NCI-H1105 (cell line): ENCODE measurements at places on chromosomes 1 and 21.
A peak's percentile ranks its signal among the peaks of the same experiment; 100 is the strongest.

DNA sequence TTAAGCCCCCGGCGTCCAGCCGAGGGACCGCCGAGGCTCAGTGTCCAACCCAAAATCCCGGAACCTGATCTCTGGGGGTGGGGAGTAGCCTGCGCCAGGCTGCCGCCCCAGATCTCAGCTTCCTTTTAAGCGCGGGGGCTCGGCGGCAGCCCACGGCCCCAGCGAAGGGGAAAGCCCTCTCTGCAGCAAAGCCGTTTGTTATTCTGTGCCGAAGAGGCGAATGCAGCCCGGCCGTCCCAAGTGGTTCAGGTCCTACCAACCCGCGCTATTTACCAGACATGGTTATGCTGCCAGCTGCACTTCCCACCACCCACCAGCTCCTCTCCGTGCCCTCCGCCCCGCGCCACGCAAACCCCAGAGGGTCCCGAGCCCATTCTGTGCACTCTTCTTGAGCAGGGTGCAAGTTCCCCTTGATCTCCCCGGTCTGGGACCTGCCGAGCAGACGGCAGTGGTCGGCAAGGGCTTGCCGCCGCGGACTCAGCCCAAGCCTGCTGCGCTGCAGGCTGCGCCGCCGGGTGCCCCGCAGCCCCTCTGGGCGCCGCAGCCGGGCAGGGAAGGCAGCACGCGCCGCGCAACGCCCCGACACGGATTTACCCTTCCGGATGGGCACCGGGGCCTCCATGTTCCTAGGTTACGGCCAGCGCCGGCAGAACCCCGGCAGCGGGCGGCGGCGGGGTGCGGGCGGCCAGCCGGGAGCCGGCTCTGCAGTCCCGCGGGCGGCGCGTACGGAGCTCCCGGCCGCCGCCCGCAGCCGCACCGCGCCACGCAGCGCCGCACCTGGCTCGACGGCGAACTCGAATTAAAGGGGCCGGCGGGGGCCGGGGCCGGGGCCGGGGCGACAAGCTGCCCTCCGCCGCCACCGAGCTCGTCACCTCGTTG lies 738 bp upstream of the KCNA2 start:
- peak; percentile 17 for DNase-seq

DNA sequence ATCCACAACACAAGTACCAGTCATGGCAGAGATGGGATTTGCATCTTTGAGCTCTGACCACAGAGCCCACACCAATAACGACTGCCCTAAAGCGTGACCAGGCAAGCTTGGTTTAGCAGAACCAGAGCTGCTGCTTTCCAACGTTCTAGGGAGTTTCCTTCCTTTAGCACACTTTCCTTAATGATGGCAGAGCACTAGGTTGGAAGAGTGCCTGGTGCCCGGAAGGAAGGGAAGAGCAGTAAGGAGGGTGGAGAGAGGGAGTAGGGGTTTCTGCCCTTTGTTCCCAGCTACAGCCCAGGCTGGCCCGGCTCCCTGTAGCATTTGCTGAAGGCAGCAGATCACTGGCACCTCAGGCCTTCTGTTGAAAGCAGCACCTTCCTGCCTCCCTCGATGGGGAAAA lies 6.1 kb upstream of the EVA1C start:
- DNase-seq = no peak

DNA sequence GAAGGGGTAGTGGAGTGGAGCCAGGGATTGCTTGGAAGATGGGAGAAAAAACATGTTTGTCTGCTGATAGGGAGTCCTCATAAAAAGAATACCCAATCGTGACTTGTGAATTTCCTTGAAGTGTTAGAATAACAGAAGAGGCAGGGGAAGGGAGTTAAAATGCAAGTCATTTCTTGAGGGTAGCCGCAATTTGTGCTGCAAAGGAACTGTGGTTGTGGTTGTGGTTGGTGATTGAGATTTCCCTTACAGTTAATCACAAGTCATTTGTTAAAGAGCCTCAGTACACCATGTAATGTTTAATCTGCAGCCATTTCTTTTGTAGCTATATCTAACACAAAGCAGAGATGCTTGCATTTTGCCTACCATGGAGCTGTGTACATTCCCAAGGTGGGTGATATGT lies 38.5 kb upstream of the EGLN1 start:
- no peak for DNase-seq

- no peak for DNase-seq
Observed at GRCh38 chr1:54453022-54453421, 46.8 kb upstream of the SSBP3 start.

- DNase-seq = no peak
Observed at GRCh38 chr1:23673086-23673813, 18.4 kb upstream of the RPL11 start.

DNA sequence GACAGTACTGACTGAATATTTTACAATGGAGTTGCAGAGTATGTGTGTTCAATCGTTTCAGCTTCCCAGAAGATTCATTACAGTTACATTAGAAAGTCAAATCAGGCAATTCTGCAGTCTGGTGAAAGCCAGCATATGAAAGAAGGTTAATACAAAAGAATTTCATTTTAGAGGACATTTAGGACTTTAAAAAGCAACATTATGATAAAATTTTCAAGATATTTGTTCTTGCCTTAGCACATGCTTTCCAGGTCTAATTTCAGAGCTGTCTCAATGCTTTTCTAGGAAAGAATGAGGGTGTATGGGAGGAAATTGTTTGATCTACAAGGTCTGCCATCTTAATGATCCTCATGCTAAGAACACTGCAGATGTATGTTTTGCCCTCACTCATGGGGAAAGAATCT lies 63.2 kb downstream of the RERE start:
- no peak for DNase-seq

DNA sequence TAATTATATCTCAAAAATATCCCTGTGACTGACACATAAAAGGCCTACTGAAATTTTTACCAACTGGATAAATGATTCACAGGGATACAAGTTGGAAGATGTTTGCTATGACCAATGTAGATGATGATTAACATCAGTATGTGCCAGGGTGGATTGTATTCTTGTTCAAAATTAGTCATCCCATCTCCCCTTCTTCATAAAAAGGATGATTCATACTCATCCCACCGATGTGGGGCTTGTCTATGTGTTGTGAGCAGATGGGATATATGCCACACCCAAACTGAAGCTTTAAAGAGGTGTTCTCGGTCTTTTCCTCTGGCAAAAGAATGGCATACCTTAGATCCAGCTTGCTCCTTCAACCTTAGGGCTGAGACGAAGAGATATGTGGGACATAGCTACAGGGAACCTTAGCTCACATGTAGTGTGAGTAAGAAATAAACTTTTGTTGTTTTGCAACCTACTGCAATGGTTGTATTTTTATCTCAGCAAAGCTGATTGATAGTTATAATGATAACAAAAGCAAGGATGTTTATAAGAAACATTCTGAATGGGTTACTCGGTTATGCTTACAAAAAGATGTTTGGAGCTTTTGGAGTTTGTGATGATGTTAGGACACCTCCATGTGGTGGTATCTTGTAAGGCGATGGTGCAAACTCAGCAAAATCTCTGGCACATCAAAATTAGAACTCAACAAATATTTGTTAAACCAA lies 29.4 kb downstream of the SPATA17 start:
- no peak for DNase-seq

DNA sequence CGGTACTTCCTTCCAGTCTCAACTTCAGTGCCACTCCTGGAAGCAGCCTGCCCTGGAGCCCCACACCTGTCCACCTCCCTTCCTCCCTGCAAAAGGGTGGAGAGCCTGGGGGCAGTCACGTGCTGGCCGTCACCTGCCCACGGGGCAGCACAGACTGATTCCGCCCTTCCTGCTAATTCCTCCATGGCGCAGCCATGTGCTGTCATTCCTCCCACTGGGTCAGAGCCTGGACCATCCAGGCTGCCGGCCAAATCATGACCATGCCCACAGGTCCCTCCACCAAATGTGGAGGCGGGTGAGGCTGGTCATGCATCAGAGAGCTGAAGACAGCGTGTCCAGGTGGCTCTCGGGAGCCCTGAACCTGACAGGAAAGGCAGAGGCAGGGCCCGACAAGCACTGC lies 24.4 kb upstream of the GPR153 start:
- DNase-seq = no peak

GRCh38 chr21:36491209-36491910 lies 11.4 kb upstream of the CLDN14 start:
- DNase-seq = no peak

DNA sequence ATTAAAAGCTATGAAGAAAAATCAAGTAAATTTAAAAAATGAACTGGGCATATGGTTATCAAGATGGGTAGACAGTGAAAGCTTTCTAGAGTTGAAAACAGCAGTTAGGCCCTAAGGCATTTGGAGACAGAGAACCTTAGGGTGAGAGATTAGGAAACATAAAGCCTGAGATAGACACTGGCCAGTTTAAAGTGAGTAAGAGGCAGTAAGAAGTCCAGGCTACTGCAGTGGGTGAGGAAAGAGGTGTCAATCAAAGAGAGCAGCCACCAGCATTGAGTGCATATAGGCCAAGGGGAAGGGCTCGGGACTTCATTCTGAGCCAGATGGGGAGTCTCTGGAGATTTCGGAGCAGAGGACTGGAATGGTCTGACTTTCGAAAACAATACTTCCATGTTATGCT lies 1360.5 kb upstream of the ADGRL4 start:
- DNase-seq = no peak

DNA sequence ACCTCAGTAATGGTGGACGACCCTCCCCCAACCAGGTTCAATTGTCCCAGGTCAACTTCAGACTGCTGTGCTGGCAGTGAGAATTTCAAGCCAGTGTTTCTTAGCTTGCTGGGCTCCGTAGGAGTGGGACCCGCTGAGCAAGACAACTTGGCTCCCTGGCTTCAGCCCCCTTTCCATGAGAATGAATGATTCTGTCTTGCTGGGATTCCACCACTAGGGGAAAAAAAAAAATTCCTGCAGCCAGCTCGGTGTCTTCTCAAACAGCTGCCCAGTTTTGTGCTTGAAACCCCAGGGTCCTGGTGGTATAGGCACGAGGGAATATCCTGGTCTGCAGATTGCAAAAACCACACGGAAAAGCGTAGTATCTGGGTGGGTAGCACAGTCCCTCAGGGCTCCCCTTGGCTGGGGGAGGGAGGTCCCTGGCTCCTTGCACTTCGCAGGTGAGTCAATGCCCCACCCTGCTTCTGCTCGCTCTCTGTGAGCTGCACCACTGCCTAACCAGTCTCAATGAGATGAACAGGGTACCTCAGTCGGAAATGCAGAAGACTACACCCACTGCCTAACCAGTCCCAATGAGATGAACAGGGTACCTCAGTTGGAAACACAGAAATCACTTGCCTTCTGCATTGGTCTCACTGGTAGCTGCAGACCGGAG lies 41.5 kb downstream of the GBP6 start:
- DNase-seq = no peak

- DNase-seq = no peak
Observed at GRCh38 chr1:248892590-248892989, 13.4 kb upstream of the PGBD2 start.

DNA sequence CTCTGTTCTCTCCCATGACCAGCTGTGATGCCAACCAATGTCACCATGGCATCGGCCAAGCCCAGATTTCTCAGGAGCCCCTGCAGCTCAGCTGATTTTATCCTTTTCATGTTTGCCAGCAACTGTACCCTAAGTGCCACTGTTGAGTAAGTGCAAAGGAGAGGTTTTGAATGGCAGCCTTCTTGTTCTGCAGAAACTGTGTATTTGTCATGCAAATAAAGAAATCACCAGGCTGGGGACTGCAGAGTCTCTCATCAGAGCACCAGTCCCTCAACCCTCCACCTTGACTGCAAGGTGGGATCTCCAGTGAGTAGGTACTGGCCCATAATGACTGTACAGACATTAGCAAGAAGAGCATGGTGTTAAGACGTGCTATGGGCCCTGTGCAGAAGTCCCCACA lies 26.6 kb downstream of the C8B start:
- DNase-seq = no peak

GRCh38 chr1:152036267-152037216 lies at the start of gene S100A11:
TSS of gene S100A11 (minus strand) at chr1:152037004. CDS start at chr1:152036915, 89 bp downstream.
- DNase-seq = no peak

- DNase-seq = no peak
Observed at GRCh38 chr1:33683913-33684312, 180.0 kb upstream of the HMGB4 start.

- DNase-seq = no peak
Observed at GRCh38 chr1:3914331-3914851, 14.3 kb upstream of the C1orf174 start.

GRCh38 chr1:183209533-183210158 lies 23.6 kb downstream of the LAMC2 start:
- no peak for DNase-seq

DNA sequence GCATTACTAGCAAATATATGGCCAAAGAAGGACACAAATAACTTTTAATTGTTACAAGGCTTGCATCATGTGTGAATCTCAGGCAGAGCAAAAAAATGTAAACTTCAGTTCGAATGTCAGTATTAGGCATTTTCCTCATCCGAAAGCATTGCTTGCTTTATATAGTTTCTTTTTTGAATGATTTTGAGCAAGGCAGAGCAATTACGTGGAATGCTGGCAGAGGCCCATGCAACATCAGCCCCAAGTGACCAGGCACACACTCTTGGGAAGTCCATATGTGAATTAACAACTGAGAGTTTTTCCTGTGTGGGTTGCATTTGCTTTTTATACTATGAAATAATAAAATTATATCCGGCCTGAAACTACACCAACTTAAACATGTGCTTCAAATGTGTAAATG lies 274.8 kb downstream of the PTPRC start:
- no peak for DNase-seq

DNA sequence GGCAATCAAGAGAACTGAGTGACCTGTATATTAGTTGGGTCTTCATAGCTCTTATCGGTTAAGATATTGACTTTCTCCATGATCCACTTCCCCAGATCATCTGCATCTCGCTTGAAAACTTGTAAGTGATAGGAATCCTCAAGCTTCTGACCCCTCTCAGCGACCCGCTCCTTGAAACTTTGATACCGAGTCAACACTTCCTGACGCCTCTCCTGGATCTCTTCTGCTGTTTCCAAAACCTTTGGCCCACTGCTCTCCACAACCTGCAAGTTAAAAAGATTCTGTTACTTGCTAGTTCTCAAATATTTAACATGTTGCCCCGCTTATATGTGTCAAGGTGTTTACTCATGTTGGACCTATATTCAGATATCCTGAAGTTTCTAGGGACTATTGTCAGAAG lies 1.4 kb downstream of the SPTA1 start:
- no peak for DNase-seq
